Stimulated activated CD8-positive, alpha-beta memory T cell treated with anti-CD3 and anti-CD28 coated beads, Interleukin-7, amount 100 ng/mL, for 4 hours (primary cell): ENCODE measurements at places on chromosomes 2 and 18.

DNA sequence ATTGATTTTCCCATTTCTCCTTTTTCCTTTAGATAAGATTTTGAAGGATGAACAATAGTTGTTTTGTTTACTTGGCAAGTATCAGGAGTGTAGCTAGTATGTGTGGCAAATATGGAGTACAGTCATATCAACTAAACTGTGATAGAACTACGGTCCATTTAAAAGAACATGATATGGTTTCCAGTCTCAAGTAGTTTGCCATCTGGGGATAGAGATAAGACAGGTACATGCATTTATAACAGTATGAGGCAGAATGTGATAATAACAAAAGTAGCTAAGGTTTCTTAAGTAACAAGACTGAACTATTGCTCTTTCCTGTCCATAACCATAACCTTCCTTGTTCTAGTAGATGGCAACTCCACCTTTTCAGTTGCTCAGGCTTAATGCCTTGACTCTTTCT is 75.6 kb upstream of the TACR1 start:
- no peak for DNase-seq

DNA sequence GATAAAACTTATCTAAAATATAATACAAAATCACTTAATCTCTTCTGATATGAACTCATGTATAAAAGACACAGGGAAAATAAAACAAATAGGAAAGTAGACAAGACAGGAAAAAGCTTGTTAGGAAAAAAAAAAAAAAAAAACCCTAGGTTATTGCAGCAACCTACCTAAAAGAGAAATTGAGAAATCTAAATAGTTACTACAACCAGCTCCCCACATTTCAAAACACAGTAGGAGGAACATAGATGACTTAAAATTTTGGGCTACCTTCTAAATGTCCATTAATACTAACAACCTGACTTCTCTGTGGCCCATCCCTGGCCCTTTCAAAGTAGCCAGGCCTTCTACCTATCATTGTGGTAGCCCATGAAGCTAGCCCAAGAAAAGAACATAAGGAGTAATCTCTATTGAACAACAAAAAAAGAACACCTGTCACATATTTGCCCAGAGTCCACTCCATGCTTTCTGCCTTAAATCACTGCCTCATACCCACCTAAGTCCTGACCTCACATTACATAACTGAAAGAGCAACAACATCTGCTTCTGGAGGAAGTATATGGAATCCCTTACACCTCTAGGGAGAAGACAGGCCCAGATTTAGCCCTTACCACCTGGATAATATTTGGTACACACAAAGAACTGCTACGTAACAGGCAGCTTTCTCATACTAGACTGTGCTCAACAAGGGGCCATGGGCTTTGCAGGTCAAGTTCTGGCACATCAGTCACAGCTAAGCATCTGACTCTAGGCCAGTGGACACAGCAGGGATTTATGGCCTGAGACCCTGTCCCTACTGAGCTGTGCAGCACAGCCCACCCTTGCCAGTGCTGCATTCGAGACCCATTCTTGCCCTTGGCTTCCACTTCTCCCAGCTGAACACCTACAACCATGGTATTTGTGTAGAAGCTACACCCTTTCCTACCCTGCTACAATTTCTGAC is 8.5 kb downstream of the SUCLG1 start:
- DNase-seq, result no peak

GRCh38 chr2:212619954-212620353 is 81.4 kb upstream of the ERBB4 start:
- DNase-seq, result no peak

GRCh38 chr2:219526320-219527075 is 12.2 kb downstream of the ASIC4 start:
- DNase-seq, result no peak

DNA sequence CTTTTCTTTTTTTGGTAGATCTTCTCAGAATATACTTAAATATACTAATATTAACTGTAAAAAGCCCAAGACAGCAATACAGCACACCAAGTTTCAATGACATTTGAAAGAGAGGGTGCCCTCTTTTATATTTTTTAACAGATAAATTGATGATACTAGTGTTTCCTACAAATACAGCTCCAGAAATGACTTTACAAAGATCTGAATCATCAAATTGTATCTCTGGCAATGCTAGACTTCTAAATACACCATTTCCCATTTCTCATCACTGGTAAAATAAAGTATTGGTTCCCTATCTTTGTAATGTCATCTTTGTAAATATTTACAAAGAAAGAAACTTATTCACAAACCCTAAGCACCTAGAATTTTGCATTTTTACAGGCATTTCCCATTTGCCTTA is 281.3 kb downstream of the EXOC6B start:
- DNase-seq, result no peak

DNA sequence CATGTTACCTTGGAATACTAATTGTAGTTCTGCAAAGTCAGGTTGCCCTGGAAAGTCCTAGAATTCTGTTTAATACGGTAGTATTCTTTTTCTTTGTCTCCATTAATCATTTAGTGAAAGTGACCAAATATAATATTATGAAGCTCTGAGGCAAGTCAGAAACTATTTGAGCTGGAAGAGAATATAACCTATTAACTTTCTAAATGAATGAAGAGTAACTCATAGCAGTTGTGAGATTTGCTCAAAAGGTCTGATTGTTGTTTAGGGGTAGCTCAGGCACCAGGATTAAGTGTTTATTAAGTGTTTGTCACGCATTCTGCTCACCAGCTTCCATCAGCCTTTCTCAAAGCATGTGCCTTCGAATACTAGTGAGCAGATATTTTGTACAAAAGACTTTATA is 46.7 kb upstream of the SERPINE2 start:
- DNase-seq, result no peak

DNA sequence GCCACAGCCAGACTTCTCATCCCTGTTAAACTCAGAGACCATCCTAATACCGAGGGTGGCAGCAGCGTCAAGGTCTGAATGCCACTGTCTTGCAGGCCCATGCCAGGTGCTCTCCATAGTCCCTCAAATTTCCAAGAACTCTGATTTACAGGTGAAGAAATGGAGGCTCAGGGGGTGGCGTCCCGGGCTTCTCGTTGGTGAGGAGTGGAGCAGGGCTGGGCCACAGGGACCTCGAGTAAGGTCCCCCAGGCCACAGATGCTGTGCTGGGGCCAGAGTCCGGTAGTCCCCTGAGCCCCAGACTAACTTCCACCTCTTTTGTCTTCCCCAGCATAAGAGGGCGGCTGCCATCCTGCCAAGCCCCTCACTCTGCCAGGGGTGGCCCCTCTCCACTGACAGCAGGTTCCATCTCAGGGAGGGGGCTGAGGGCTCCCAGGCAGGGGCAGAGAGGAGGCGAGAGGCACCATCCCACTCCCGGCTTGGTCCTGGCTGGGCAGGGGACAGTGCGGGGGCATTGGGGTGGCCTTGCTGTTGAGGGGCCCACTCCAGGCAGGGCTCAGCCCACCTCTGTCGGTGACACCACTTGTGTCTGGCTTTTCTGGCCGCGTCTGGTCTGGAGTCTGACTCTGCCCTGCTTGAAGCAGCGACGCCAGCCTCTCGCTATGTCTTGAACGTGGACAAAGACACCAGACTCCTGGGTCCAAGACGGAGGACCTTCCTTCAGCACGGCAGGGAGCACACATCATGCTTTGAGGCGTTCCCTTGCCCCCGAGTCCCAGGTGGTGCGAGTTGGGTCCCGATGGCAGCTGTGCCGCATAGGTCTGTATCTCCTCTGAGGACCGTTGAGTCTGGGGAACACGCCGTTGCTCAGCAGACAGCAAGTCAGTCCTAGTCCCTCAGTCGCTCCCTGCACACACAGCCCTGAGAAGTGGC is 15.9 kb upstream of the KLHL30 start:
- no peak for DNase-seq

DNA sequence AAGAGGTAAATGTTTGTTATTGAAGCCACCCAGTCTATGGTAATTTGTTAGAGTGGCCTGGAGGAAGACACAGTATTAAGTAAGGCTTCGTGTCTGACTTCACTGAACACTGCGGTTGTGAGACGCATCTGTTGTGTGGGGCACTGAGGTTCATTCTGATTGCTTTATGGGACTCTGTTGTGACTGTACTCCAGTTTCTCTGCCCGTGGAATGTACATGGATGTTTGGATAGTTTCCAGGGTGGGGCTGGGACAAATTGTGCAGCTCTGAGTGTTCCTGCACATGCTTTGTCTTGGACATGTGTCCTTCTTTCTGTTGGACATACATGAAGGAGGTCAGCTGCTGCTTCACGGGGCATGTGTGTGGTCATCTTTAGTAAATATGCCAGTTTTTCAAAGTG is 58.6 kb downstream of the ODC1 start:
- DNase-seq, result no peak

DNA sequence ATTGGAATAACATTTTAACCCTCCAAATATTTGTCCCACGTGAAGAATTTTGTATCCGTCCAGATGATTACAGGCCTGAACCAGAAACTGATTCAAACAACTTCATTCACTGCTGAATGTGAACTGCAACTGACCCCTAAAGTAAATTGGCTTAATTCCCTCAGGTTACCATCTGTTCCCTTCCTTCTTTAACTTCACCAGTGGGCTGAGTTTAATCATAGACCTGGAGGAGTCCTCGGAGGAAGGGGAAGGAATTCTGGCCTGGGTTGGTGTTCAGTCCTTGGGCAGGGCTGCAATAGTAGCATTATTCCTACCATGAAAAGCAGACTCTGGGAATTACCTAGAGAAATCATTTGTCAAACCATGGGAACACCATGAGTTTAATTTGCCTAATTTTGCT is 207.4 kb downstream of the TMEM247 start:
- DNase-seq, result no peak

GRCh38 chr2:212549941-212550340 is 11.3 kb upstream of the ERBB4 start:
- DNase-seq, result no peak

DNA sequence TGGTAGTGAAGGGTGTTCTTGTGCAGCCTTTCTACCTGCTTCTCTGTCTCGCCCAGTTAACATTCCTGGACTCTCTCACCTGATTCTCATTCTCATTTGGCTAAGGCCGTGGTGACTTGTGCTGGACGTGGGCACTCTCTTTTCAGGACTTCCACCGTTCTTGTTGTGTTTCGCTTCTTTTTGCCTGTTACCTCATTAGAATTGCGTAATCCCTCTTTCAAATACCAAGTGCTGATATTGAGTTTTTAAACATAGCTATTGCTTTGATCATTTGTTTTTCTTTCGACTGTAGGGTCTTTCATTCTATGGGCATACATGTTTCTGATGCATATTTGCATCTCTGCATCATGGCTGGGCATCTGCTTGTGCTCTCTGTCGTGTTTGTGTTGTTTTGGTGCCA is 287.0 kb downstream of the ALPK2 start:
- DNase-seq, result no peak

DNA sequence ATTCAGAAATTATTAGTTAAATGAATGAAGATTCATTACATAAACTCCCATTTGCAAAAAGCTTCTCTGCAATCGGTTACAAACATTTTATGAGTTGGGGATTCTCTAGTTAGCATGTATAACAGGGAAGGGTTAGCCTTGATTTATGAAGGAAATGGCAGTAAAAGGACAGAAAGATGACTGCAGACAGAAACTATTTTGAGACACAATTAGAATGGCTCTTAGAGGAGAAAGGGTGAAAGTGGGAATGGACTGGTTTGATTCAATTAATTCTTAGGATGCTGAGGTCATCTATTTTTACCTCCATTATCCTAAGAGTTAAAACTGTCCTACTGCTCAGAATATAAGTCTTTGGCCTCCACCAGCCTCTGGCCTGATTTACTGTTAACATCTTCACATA is 250.8 kb upstream of the DLGAP1 start:
- no peak for DNase-seq

GRCh38 chr2:128424406-128425171 is 105.9 kb upstream of the HS6ST1 start:
- DNase-seq, result no peak

GRCh38 chr2:48941456-48941855 is 185.9 kb upstream of the LHCGR start:
- no peak for DNase-seq

GRCh38 chr2:30986231-30986580 is 152.0 kb downstream of the GALNT14 start:
- DNase-seq, result no peak
